ENCODE measurements at places on chromosomes 11 and 22. TPM values are rescaled to one million over a fixed set of nuclear protein-coding genes. Genes with fewer than 3 reads are reported as not detected.
A peak's percentile ranks its signal among the peaks of the same experiment; 100 is the strongest.

DNA sequence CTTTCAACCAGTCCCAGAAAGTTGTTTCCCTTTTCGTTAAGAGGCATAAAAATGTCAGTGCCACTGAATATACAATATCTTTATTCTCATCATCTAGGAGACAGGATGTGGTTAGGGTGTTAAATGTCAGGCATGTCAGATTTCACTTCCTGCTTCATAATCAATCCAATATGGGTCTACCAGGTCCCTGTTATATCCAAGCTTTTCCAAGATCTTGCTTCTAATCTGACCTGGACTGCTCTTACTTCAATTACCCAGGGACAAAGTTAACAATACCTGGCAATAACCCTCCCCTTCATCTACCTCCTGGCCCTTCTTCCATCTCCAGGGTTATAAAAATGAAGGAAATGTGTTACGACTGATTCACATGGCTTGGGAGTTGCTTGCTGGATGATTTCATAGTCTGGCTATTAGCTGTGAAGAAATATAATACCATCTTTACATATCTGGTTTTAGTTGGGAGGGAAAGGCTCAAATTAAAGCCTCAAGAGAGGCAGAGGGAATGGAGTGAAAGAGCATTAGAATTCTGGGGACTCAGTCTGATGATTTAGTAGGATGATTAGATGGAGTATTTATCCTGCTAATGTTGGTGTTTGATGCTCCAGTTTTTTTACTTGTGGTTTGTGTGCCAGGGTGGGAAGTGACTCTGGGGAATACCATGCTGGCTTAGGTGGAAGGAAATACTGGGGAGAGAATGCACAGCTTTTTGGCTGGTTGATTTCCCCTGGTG is 534.3 kb downstream of the ETS1 start:
- no peaks in the 10 kb centered on the region for H3K36me3 ChIP-seq
- H3K4me3 ChIP-seq, result no peak overlapping the region
- no peak overlapping the region for H3K27ac ChIP-seq
- DNase-seq, result no peak

- H3K4me3 ChIP-seq, result no peak overlapping the region
- no peaks in the 10 kb centered on the region for H3K36me3 ChIP-seq
- H3K27ac ChIP-seq, result no peak overlapping the region
- H3K4me1 ChIP-seq, result no peaks in the 10 kb centered on the region
- DNase-seq, result no peak
Measured at GRCh38 chr11:41498726-41499125, 39.3 kb upstream of the LRRC4C start.

GRCh38 chr11:24734742-24735237 is 237.9 kb downstream of the LUZP2 start:
- H3K27me3 ChIP-seq, result no peaks in the 10 kb centered on the region
- no peak overlapping the region for H3K4me3 ChIP-seq
- no peaks in the 10 kb centered on the region for H3K36me3 ChIP-seq
- no peaks in the 10 kb centered on the region for H3K4me1 ChIP-seq

GRCh38 chr11:10762185-10762584 is 11.1 kb downstream of the CTR9 start:
- H3K36me3 ChIP-seq, result peaks cover 55% of the 10 kb centered on the region
- no peak overlapping the region for H3K4me3 ChIP-seq
- H3K4me1 ChIP-seq, result no peaks in the 10 kb centered on the region
- H3K27ac ChIP-seq, result no peak overlapping the region
- H3K27me3 ChIP-seq, result no peaks in the 10 kb centered on the region
- no peak for DNase-seq

- H3K4me1 ChIP-seq, result no peaks in the 10 kb centered on the region
- no peak within 1 kb of the TSS for H3K27ac ChIP-seq
- H3K4me3 ChIP-seq, result no peak within 1 kb of the TSS
- no peaks in the 10 kb centered on the region for H3K27me3 ChIP-seq
- no peaks in the 10 kb centered on the region for H3K36me3 ChIP-seq
- no peak for DNase-seq
Measured at GRCh38 chr22:35065796-35066218, at the start of gene ISX. Gene ISX (plus strand): TSS chr22:35066158. CDS start chr22:35067088, 930 bp downstream.

- DNase-seq, result no peak
- H3K4me3 ChIP-seq, result no peak overlapping the region
- no peaks in the 10 kb centered on the region for H3K27me3 ChIP-seq
Measured at GRCh38 chr22:30261134-30261533, 5.5 kb downstream of the OSM start.

GRCh38 chr11:65653229-65654225 is 9.2 kb downstream of the RELA start:
- peak; percentile 89 for DNase-seq
- H3K36me3 ChIP-seq, result peaks cover 55% of the 10 kb centered on the region
- H3K4me3 ChIP-seq, result no peak overlapping the region
- H3K27ac ChIP-seq, result peak overlapping the region; percentile 84
- no peaks in the 10 kb centered on the region for H3K27me3 ChIP-seq

DNA sequence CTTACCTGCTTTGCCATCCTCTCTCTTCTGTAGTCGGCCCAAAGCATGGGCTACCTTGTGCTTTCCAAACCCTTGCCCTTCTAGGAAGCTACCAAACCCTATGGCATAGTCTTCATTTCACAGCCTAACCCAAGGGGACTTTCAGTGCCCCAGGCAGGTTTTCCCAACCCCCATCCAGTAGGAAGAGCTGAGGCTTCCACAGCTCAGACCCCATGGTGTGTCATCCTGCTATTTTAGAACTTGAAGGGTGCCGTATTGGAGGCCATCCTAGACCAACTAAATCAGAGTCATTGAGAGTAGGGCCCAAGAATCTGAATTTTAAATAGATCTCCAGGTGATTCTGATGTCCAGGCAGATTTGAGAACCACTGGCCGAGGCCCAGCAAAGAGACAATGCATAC is 31.9 kb upstream of the TUB start:
- DNase-seq, result no peak
- no peaks in the 10 kb centered on the region for H3K4me1 ChIP-seq
- no peak overlapping the region for H3K4me3 ChIP-seq
- no peaks in the 10 kb centered on the region for H3K36me3 ChIP-seq
- H3K27me3 ChIP-seq, result no peaks in the 10 kb centered on the region

DNA sequence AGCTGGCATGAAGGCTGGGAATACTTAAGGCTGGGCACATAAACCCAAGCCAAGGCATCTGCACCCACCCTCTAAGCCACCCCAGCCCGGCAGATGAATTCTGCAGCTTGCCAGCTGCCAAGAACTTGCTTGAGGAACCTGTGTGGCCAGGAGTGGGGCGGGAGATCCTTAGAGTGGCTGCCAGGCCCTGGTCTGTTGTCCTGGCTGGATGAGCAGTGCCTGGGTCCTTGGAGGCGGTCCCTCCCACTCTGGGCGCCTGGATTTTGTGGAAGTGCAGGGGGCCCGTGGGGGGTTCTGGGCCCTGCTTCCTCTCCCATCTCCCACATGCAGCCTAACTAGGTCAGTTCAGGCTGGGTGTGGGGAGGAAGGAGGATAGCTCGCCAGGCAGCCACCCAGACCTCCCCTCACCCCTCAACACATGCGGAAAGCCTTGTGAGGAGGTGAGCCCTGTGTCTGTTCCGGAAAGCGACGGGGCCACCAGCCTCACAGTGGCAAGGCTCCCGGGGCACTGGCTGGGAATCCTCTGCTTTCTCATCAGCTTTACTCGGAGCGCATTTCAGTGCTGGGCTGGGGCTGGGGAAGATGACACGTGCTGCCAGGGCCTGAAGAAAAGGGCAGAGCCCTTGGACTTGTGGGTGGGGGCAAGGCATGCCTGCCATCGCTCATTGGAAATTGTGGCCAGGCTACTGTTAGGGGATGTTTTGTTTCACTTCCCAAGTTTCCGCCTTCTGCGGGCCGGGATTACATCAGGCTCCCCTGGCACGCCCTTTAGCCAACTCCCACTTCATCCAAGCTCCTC is 8.4 kb downstream of the DAGLA start:
- H3K4me3 ChIP-seq, result no peak overlapping the region
- DNase-seq, result peak; percentile 91
- H3K27me3 ChIP-seq, result no peaks in the 10 kb centered on the region
- H3K36me3 ChIP-seq, result no peaks in the 10 kb centered on the region

DNA sequence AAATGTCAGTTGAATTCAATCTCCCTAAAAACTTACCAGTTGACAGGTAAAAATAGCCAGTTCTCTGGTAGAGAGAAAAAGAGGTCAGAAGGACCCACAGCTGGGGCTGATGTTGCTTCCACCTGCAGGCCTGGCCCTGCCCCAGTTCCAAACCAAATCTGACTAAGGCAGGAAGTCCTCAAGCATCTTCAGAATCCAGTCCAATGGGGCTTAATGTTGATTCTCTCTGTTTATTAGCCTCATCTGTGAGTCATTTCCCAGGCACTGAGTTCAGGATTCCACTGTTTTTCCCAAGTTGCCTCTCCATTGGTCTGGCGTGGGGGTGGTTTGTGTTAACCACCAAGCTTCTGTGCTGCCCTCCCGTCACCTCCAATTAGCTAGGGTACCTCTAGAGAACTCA is 601.8 kb downstream of the INSC start:
- H3K27ac ChIP-seq, result no peak overlapping the region
- H3K36me3 ChIP-seq, result no peaks in the 10 kb centered on the region
- H3K4me1 ChIP-seq, result peaks cover 20% of the 10 kb centered on the region
- H3K4me3 ChIP-seq, result no peak overlapping the region
- no peaks in the 10 kb centered on the region for H3K27me3 ChIP-seq
- no peak for DNase-seq

- no peaks in the 10 kb centered on the region for H3K27me3 ChIP-seq
- no peak overlapping the region for H3K4me3 ChIP-seq
- DNase-seq, result peak; percentile 55
- H3K4me1 ChIP-seq, result peaks cover 17% of the 10 kb centered on the region
Measured at GRCh38 chr11:122367809-122368231, 251.8 kb upstream of the BLID start.

DNA sequence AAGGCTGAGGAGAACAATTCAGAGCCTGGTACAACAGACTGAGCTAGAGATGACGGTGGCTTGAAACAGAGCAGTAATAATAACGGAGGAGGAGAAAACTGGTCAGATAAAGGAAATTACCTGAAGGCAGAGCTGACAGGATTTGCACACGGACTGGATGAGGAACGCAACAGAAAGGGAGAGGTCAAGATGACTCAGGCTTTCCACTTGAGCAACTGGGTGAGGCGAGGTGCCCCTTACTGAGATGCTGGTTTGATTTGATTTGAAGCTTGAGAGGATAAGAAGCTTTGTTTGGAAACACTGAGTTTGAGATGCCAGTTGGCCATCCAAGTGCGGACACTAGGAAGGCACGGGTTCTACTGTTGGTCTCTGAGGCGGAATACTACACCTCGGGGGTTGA is 35.4 kb upstream of the NRIP3 start:
- peaks cover 24% of the 10 kb centered on the region for H3K4me1 ChIP-seq
- no peaks in the 10 kb centered on the region for H3K27me3 ChIP-seq
- H3K27ac ChIP-seq, result no peak overlapping the region

DNA sequence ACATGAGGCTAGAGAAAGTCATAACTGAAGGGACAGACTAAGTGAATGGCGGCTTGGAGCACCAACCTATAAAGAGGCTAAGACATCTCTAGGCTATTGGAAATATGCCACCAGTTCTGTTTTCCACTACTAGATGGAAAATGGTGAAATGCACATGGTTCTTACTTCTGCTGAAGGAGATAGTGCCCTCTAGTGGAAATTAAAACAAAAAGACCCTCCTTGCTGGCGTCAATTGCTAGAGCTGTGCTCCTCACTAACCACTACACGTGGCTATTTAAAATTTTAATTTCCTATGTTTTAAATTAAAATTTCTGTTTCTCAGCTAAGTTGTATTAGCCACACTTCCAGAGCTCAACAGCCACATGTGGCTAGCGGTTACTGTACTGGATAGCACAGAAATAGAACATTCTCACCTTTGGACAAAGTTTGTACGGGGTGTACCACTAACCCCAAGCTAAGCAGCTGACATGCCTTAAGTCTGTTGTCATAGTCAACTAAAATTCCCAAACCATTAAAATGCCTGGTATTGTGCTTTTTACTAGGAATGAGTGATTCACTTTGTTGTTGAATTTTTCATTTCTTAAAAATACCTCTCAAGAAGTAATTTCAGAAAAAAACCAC is 34.1 kb upstream of the CALCA start:
- H3K27ac ChIP-seq, result no peak overlapping the region
- H3K27me3 ChIP-seq, result no peaks in the 10 kb centered on the region
- no peak overlapping the region for H3K4me3 ChIP-seq

- DNase-seq, result peak; percentile 66
- peak within 1 kb of the TSS; percentile 53 for H3K27ac ChIP-seq
- H3K4me3 ChIP-seq, result no peak within 1 kb of the TSS
- no peaks in the 10 kb centered on the region for H3K36me3 ChIP-seq
- H3K4me1 ChIP-seq, result peaks cover 20% of the 10 kb centered on the region
Measured at GRCh38 chr11:120137611-120138521, at the start of gene TRIM29. Gene TRIM29 (minus strand): TSS chr11:120138113. CDS start chr11:120138031, 82 bp downstream.

- no peaks in the 10 kb centered on the region for H3K27me3 ChIP-seq
- H3K27ac ChIP-seq, result no peak overlapping the region
- no peak for DNase-seq
- no peaks in the 10 kb centered on the region for H3K36me3 ChIP-seq
Measured at GRCh38 chr11:134097166-134097565, 28.3 kb downstream of the JAM3 start.

- H3K36me3 ChIP-seq, result no peaks in the 10 kb centered on the region
- DNase-seq, result no peak
- H3K4me3 ChIP-seq, result no peak overlapping the region
- H3K4me1 ChIP-seq, result peaks cover 29% of the 10 kb centered on the region
Measured at GRCh38 chr11:46553814-46554212, 40.0 kb downstream of the AMBRA1 start.

DNA sequence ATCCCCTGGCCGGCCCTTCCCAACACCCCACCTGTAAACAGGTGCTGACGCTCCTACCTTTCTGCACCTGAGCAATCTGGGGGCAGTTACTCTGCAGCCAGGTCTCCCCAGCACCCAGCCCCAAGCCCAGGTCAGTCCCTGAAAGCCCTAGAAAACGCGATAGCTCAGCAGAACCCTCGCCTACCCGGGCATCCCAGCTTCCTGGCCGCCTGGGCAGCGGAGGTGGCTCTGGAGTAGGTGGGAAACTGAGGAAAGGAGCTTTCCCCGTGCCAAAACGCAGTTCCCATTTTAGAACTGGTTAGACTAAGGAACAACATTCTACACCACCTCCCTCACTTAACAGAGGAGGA is 445 bp downstream of the SYTL2 start:
- H3K27ac ChIP-seq, result no peak overlapping the region
- H3K4me3 ChIP-seq, result peak overlapping the region; percentile 31
- H3K36me3 ChIP-seq, result no peaks in the 10 kb centered on the region

- H3K27me3 ChIP-seq, result no peaks in the 10 kb centered on the region
- H3K36me3 ChIP-seq, result peaks cover 8% of the 10 kb centered on the region
- H3K27ac ChIP-seq, result no peak overlapping the region
- peaks cover 11% of the 10 kb centered on the region for H3K4me1 ChIP-seq
- no peak overlapping the region for H3K4me3 ChIP-seq
Measured at GRCh38 chr11:106015066-106015465, 7.0 kb downstream of the MSANTD4 start.

The CERK gene
- total RNA-seq, result 83.2 TPM

The CRYBB3 gene
- total RNA-seq, result not detected

The GPHA2 gene
- total RNA-seq, result not detected

The OR52D1 gene
- total RNA-seq, result not detected

The CADM1 gene
- total RNA-seq, result 351 TPM

The POLDIP3 gene
- 49.6 TPM for total RNA-seq

The C11orf86 gene
- not detected for total RNA-seq
